ENCODE measurements at places on chromosomes 2 and 18.

GRCh38 chr2:127680706-127681287 lies 5.5 kb upstream of the LIMS2 start:
- DNase-seq = no peak

DNA sequence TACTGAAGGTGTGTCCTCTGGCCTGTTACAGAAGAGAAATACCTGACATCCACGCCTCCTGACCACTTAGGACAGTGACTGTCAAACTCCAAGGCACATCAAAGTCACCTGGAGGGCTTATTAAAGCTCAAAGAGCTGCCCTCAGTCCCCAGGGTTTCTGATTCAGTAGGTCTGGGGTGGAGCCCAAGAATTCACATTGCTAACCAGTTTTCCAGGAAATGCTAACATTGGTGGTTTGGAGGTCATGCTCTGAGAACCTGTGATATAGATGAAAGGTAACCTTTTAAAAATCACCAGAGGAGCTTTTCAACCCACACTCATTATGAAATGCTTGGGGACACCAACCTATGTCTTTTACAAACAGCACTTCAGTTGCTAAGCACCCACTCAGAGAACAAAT lies 172.3 kb downstream of the ALK start:
- DNase-seq = no peak

- DNase-seq = no peak
Measured at GRCh38 chr2:1942146-1942545, 197.8 kb upstream of the PXDN start.

GRCh38 chr2:177799531-177799930 lies 273.0 kb downstream of the PDE11A start:
- peak; percentile 66 for DNase-seq

GRCh38 chr2:48131539-48132270 lies 225.4 kb upstream of the FBXO11 start:
- peak; percentile 70 for DNase-seq

- DNase-seq = no peak
Measured at GRCh38 chr2:170895023-170895757, 33.9 kb upstream of the GORASP2 start.

GRCh38 chr2:134443814-134444480 lies 190.1 kb downstream of the MGAT5 start:
- DNase-seq = no peak

GRCh38 chr18:36829362-36830157 lies 633 bp downstream of the KIAA1328 start:
- no peak for DNase-seq

DNA sequence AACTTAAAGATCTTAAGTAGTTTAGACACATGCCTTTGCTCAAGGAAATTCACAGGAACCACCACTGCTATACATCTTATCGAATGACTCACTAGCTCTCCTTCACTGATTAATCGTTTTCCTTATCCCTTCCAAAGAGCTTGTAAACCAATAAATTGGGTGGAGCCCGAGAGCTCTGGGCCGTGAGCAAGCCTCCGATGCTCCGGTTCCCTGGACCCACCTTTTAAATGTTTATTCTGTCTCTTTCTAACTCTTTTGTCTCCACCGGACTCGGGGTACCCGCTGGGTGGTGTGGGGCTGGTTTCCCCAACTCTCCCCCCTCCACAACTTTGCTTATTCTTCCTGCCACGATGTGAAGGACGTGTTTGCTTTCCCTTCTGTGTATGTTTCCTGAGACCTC lies 292.9 kb upstream of the TMEFF2 start:
- no peak for DNase-seq

- no peak for DNase-seq
Measured at GRCh38 chr18:13613099-13613498, 113.3 kb downstream of the FAM210A start.

GRCh38 chr2:109196081-109196875 lies 67.3 kb downstream of the SH3RF3 start:
- no peak for DNase-seq

- no peak for DNase-seq
Measured at GRCh38 chr2:84653302-84653701, 137.0 kb downstream of the DNAH6 start.

DNA sequence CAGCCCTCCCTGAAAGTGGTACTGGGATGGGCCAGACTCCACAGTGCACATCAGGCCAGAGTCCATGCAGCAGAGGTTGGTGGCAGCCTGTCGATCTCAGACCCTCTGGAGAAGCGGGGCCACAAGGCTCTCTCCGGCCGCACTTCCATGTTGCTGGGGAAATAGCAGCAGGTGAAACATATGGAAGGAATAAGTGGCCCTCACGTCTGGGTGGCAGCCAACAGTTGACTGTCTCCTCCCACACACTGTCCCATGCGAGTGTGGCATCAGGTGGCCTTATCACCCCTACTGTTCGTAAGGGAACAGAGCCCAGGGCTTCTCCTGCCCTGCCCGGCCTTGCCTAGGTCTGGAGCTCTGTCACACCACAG lies 58.1 kb upstream of the FOSL2 start:
- no peak for DNase-seq

DNA sequence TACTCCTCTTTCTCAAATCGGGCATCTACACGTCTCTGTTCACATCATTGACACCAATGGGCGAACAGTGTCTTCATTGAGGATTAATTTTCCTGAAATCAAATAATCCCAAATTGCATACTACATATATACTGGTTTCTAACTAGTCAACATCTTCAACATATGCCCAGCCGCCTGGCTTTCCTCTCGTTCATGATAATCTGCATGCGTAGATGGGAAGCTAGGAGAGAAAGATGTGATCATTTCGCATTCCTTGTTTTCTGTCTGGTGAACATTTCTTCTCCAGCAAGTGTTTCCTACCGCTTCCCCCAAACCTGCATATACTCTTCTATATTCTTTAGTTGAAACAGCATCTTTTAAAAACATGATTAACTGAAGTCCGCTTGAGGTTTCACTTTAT lies 7.4 kb downstream of the TWIST2 start:
- DNase-seq = no peak

DNA sequence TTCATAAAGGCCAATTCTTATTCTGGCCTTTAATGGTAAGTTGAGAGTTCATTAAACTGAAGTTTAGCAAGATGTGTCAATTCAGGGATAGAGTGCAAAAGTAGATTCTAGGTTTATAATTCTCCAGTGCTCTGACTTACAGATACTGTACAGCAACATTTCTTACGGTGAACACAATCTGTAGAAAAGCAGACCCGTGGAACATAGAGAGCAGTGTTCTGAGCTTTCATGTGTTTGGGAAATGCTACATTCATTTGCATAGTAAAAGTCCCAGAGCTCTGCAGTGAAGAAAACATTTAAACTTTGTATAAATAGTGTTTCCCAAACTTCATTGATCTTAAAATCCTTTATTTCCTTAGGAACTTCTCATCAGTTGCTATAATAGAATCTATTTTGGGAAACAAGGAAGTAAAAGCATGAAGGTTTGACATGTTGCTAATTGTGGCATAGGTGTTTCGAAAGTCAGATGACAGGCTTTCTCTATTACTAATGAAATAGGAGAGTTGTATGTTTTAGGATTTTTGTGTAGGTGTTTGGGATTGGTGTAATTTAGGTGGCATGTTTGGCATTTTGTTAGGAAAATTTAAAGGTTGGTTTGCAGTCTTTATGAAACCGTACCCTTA lies 138.2 kb downstream of the ASXL3 start:
- no peak for DNase-seq

DNA sequence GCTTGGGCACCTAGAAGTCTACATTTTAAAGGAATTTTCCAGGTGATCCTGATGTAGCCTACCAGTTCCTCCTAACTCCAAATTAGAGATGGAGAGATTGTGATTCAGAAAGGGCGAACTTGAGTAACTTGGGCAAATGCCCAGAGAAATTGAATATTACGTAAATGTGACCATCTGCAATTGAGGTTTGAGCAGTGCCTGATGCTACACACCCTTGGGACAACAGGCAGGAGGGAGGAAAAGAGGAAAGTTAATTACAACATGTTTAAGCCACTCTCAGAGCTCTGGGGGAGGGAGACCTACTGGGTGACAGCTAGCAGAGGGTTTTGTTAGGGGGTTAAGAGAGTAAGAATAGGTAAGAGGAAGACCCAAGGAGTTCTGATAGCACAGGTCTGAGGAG lies 208.9 kb downstream of the LPIN1 start:
- peak; percentile 44 for DNase-seq

- DNase-seq = peak; percentile 51
Measured at GRCh38 chr2:235493775-235494715, at the start of gene AGAP1. Gene AGAP1, plus strand, starts transcription at chr2:235494043.

Measured in NCI-H1694 (cell line).